ENCODE measurements at places on chromosomes 5 and 9.

- no peak for DNase-seq
Measured at GRCh38 chr9:125183054-125183453, 6.5 kb downstream of the PPP6C start.

GRCh38 chr9:112654282-112654681 lies 63.6 kb downstream of the INIP start:
- no peak for DNase-seq

DNA sequence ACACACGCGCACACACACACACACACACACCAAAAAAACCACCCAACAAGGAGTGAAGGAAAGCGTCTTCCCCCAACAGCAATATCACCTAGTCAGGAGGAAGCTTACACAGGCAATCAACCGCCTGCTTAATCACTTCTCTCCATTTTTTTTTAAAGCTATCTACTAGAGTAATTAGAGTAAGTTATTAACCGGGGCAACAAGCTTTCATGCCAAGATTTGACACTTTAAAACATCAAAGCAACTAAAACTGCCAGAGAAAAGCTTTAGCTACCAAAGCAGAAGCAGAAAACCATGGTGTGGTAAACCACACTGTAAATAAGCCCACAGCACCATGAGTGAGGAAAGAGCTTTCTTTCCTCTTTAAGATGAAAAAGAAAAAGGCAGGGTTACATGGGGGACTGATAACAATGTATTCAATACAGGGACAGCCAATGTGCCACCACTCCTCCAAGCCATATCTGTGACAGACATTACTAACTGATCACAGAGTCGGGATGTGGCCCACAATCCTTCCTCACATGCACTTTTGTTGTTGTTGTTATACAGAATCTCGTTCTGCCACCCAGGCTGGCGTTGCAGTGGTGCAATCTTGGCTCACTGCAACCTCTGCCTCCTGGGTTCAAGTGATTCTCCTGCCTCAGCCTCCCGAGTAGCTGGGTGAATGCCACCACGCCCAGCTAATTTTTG lies 282.1 kb downstream of the CRB2 start:
- DNase-seq: no peak

- peak; percentile 5 for DNase-seq
Measured at GRCh38 chr5:179330186-179330900, 14.9 kb downstream of the ADAMTS2 start.

DNA sequence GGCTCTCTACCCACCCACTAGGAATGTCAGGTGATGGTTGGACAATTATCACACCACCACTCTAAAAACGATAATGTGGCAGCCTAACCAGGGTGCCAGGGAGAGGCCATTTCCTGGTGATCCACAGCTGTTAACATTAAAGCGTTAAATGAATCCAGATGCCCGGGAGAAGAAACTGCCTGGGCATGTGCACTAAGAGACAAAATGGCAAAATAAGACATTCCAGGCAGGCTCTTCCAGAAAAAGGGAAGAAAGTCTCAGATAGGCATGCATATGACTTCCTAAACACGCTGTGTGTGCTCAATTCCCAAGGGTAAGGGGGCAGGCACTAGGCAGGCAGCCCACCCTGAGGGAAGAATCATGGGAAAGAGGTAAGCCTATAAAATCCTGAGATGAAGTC lies 4.6 kb upstream of the TXN start:
- no peak for DNase-seq
